Right cardiac atrium (tissue), 5 donors: ENCODE measurements at places on chromosomes 7 and 10. TPM values are rescaled to one million over a fixed set of nuclear protein-coding genes. Genes with fewer than 3 reads are reported as not detected.
A peak's percentile ranks its signal among the peaks of the same experiment; 100 is the strongest.

- no peak for DNase-seq
These were observed 64.8 kb downstream of the CALD1 start for GRCh38 chr7:134844200-134844599.

The LRRD1 gene
- not detected for polyA plus RNA-seq

GRCh38 chr7:2619116-2619515, 12.7 kb upstream of the TTYH3 start:
- DNase-seq = no peak

DNA sequence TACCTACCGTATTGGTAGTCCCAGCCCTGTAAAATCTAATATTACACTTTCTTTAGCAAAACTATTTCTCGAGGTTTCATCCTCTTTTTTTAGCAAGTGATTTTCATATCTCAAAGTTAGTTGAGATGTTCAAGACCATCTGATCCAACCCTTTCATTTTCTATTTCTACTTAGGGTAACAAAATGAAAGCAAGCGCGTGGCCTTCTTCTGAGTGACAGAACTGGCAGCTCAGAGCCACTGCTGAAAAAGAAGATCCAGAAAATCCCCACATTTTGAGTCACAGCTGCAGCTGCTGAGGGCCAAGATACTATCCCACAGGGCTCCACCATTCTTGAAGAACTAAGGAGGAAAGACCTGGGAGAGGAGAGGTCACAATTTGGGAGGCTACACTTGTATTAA, 24.8 kb upstream of the ZNF800 start:
- no peak for DNase-seq

The DNAH11 gene
- 0.86 TPM for polyA plus RNA-seq

DNA sequence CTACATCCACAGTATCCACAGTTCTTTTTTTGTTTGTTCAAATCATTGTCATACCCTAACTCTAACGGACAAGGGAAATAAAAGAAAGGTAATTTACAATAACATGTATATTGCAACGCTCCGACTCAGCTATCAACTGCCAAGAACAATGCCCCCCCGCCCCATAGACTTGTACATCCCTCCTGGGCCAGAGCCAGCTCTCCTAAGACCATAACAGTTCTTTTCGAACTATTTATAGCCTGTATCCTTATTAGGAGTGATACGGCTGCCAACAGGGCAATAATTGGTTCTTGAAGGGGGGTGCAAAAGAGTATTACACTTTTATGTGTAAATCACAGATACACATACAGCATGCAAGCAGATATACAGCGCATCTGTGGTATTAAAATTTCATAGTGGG, 495.7 kb downstream of the GALNT17 start:
- DNase-seq = no peak

The FRMPD2 gene
- polyA plus RNA-seq = 1.3 TPM

DNA sequence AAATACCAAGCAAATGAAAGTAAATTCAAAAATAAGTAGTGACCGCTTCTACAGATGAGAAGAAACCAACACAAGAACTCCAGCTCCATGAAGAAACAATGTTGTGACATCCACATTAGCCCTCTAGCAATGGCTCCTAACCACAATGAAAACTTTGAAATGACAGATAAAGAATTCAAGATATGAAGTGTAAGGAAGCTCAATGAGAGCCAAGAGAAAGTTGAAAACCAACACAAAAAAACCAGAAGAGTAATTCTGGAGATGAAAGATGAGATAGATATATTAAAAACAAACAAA, 68.2 kb upstream of the DDC start:
- DNase-seq = no peak

The FGFBP3 gene
- 0.45 TPM for polyA plus RNA-seq

DNA sequence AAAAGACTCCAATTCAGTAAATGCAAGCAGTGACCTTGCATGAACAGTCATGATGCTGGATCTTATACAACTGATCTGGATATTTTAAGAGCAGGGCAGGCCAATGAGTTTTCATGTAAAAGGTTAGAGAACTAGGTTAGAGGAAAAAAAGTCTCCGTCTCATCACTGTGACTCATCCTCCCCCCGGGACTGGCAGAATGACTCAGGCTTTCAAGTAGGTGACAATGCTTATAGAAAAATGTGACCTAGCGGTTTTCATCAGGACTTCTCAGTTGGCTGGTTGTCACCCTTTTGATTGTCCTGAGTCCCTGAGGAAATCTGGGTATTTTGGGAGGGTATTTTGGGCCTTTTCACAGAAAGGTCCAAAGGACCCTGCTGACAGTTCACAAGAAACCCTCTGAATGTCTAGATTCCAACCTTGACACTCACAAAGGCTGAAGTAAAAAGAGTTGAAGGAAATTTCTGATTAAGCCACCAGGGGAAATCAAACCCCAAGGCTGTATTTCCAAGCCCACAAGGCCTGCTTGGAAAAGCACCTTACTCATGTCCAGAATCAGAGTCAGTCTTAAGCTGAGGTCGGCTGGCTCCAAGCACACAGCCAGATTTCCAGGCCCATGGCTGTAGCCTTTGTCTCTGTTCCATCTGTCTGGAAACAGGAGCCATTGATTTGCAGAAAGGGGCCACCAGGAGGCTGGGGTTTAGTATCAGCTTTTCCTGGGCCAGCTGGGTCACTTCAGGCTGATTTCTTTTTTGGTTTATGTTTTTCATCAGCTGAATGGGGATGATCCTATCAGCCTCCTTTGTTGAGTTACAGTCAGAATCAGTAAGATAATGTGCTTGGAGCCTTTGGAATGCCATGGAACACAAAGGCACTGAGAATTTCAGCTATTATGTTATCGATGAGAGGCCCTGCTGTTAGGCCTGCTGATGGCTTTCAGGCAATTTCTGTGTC, 226.4 kb upstream of the HABP2 start:
- peak; percentile 71 for DNase-seq

- no peak for DNase-seq
These were observed 89.1 kb downstream of the GFRA1 start for GRCh38 chr10:116183733-116184511.

DNA sequence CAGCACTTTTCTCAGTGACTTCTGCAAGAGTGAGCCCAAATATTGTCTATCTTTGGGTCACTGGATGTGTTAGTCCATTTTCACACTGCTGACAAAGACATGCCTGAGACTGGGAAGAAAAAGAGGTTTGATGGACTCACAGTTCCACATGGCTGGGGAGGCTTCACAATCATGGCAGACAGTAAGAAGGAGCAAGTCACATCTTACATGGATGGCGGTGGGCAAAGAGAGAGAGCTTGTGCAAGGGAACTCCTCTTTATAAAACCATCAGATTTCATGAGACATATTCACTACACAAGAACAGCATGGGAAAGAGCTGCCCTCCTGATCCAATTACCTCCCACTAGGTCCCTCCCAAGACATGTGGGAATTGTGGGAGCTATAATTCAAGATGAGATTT, 6.1 kb upstream of the HSPA12A start:
- DNase-seq = no peak

- DNase-seq = no peak
These were observed 113.9 kb downstream of the ETV1 start for GRCh38 chr7:13875496-13876074.

GRCh38 chr7:34096198-34096651, 190.9 kb downstream of the BMPER start:
- DNase-seq = peak; percentile 87

DNA sequence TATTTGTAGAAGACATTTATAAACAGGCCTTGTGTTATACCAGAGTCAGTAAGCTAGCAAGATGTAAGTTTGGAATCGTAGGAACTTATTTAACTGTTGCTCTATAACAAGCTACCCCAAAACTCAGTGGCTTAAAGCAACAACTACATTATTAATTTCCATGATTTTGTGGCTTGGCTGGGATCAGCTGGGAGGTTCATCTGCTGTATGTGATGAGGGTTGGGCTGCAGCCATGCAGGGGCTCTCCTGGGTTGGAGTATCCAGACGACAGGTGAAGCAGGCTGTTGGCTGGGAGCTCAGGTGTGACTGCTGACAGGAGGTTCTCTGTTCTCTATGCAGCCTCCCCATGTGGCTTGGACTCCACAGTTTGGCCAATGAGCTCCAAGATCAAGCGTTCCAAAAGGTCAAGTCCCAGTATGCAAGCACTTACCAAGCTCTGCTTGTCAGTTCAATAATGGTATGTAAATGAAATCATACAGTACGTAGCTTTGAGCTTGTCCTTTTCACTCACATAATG, 52.4 kb downstream of the GPR26 start:
- no peak for DNase-seq

The ZNF775 gene
- 4.5 TPM for polyA plus RNA-seq

DNA sequence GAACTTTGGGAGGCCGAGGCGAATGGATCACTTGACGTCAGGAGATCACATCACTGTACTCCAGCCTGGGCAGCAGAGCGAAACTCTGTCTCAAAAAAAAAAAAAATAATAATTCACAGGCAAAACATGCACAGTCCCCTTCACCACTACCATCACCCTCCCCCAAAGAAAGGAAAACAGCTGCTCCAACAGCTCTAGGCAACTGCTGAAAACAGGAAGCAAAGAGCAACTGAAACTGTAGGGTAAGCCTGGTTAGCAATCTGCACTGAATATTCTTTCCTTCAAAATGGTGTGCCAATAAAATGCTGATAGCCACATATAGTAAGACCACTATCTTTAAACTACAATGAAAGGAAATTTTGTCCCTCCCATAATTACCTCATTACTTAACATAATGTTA, 11.8 kb downstream of the NT5C2 start:
- no peak for DNase-seq
